Thymus (tissue), 14 donors: ENCODE measurements at places on chromosomes 11 and 22.

GRCh38 chr11:131579932-131580387 lies 209.5 kb downstream of the NTM start:
- no peaks in the 10 kb centered on the region for H3K4me1 ChIP-seq
- H3K27me3 ChIP-seq, result peaks cover 9% of the 10 kb centered on the region
- DNase-seq, result no peak
- H3K27ac ChIP-seq, result no peak overlapping the region
- H3K36me3 ChIP-seq, result no peaks in the 10 kb centered on the region
- no peak overlapping the region for H3K4me3 ChIP-seq

DNA sequence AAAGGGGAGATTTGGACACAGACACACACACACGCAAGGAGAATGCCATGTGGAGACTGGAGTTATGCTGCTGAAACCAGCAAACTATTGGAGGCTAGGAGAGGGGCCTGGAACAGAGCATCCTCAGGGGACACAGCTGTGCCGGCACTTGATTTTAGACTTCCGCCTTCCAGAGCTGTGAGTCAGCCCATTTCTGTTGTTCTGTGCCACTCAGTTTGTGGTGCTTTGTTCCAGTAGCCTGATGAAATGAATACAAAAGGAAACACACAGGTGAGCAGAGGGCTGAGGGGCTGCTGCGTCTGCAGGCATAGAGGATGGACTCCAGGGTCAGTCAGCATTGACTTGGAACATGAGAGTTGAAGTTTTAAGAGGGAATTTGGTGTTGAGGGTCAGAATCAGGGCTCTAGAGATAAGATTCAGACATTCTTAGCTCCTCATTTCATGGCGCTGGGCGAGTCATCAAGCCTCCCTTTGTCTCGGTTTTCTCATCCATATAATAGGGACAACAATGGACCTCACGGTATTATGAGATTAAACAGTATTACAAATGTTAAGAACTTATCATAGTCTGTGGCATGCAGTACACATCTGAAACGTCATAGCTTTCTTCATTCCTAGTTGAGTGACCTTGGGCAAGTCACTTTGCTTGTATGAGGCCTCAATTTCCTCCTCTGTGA lies 191.0 kb downstream of the MIAT start:
- no peak overlapping the region for H3K27ac ChIP-seq
- no peaks in the 10 kb centered on the region for H3K36me3 ChIP-seq
- DNase-seq, result no peak
- no peak overlapping the region for H3K4me3 ChIP-seq

DNA sequence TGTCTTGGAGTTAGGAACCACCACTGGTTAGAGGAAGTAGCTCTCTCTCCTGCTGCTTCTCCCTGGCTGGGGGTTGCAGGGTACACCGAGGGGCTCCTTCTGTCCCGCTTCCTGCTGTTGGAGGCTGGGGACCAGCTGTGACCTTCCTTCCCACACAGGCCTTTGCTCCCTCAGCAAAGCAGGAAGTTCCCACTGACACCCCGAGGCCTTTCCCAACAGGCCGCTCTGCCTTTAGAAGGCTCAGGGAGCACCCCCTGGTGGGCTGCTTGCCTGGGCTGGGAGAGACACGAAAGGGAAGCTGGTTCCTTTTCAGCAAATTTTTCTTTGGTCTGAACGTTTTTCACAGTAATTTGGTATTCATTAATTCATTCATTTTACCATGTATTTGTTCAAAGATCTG lies 527.9 kb upstream of the B3GAT1 start:
- H3K27me3 ChIP-seq, result no peaks in the 10 kb centered on the region
- H3K36me3 ChIP-seq, result no peaks in the 10 kb centered on the region

DNA sequence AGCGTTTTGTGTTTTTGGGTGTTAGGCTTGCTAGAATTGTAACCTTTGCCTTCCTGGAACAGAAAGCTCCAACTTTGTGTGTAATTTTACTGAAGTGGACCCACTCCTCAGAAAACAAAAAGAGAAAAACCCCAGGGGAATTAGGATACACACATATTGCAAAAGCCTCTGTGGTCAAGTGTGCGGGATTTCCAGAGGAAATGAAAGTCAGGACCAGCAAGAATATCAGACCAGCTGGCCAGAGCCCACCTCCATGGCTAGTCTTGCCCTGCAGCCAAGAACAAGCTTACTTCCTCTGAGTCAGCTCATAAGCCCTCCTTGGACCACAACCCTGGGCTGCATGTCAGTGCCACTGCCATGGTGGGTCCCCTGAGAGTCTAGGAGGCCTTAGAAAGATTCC lies 37.0 kb upstream of the FTH1 start:
- H3K27ac ChIP-seq, result no peak overlapping the region
- H3K4me1 ChIP-seq, result no peaks in the 10 kb centered on the region
- DNase-seq, result no peak
- H3K36me3 ChIP-seq, result no peaks in the 10 kb centered on the region
- H3K4me3 ChIP-seq, result no peak overlapping the region
- H3K27me3 ChIP-seq, result no peaks in the 10 kb centered on the region

DNA sequence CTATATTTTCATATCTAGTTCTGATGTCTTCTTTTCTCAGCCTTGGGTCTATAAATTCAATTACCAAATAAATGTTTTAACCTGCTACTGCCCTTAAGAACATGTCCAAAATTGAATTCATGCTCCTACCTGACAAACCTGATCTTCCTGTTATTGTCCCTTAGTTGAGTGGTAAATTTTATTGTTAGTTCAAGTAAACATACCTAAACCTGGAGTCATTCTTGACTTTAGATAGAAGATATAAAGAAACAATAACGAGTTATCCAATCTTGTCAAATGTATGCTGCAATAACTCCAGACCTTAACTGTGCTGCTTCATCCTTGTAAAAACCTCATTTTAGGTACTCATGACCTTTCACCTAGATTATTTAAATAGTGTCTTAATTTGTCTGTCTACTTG lies 34.6 kb upstream of the SC5D start:
- H3K27me3 ChIP-seq, result peaks cover 2% of the 10 kb centered on the region
- no peaks in the 10 kb centered on the region for H3K36me3 ChIP-seq
- H3K27ac ChIP-seq, result no peak overlapping the region
- H3K4me3 ChIP-seq, result no peak overlapping the region

DNA sequence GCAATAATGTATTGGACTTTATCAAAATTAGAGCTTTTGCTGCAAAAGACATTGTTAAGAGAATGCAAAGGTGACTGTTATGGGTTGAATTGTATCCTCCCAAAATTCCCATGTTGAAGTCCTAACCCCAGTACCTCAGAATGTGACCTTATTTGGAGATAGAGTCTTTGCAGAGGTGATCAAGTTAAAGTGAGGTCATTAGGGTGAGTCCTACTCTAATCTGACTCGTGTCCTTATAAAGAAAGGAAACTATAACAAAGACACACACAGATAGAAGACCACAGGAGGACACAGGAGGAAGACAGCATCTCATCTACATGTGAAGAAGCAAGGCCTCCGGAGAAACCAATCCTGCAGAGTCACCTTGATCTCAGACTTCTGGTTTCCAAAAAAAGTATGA lies 1011.2 kb downstream of the TBC1D22A start:
- H3K27me3 ChIP-seq, result no peaks in the 10 kb centered on the region
- H3K4me1 ChIP-seq, result no peaks in the 10 kb centered on the region
- H3K4me3 ChIP-seq, result no peak overlapping the region

DNA sequence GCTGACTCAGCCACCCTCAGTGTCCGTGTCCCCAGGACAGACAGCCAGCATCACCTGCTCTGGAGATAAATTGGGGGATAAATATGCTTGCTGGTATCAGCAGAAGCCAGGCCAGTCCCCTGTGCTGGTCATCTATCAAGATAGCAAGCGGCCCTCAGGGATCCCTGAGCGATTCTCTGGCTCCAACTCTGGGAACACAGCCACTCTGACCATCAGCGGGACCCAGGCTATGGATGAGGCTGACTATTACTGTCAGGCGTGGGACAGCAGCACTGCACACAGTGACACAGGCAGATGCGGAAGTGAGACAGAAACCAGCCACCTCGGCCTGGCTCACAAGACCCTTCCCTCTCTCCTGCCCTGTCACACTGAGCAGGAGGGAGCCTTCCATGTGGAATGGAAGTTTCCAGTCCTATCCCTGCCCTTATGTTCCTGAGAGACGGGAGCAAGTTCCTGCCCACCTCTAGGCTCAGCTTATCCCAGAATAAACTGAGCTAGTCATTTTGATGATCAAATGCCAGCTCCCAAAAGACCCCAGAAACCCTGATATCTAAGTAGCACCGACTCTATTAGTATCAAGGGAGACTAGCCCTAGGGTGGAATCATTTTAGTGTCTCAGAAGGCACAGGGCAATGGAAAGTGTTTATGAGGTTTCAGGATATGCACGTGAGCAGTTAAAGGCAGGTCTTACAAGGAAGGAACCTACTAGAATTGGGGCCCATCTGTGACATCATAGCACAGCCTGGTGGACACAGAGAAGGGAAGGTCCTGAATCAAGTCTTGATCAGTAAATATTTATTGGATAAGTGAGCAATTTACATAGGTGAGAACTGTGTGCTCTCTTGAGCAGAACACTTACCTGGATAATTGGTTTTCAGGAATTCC lies 6.3 kb upstream of the IGLL5 start:
- DNase-seq, result no peak
- H3K27me3 ChIP-seq, result no peaks in the 10 kb centered on the region
- H3K27ac ChIP-seq, result no peak overlapping the region
- no peak overlapping the region for H3K4me3 ChIP-seq

GRCh38 chr11:102719620-102720277 lies 5.0 kb downstream of the MMP8 start:
- H3K4me3 ChIP-seq, result no peak overlapping the region
- no peaks in the 10 kb centered on the region for H3K36me3 ChIP-seq
- no peaks in the 10 kb centered on the region for H3K27me3 ChIP-seq
- DNase-seq, result no peak

- peaks cover 21% of the 10 kb centered on the region for H3K4me1 ChIP-seq
- no peak overlapping the region for H3K27ac ChIP-seq
- H3K4me3 ChIP-seq, result no peak overlapping the region
- DNase-seq, result no peak
- no peaks in the 10 kb centered on the region for H3K36me3 ChIP-seq
- no peaks in the 10 kb centered on the region for H3K27me3 ChIP-seq
Observed at GRCh38 chr11:76376746-76377558, 4.0 kb downstream of the THAP12 start.

DNA sequence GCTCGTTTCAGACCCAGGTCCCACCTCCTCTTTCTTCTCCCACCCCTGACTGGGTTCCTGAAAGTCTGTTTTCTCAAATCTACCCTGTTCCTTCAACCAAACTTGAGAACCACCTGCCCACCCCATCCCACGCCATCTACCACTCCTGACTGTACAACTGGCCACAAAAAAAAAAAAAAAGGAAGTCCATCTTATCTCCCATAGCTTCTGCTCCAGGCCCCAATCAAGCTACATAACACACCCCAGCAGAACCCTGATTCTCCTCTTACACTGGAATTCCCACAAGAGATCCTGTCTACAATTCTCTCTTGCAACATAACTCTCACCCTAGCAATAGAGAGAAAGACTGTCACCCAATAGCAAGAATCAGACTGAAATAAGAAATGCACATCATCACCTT lies 39.2 kb upstream of the CHST1 start:
- no peaks in the 10 kb centered on the region for H3K4me1 ChIP-seq
- H3K36me3 ChIP-seq, result no peaks in the 10 kb centered on the region
- no peak overlapping the region for H3K27ac ChIP-seq
- DNase-seq, result no peak
- peaks cover 5% of the 10 kb centered on the region for H3K27me3 ChIP-seq

DNA sequence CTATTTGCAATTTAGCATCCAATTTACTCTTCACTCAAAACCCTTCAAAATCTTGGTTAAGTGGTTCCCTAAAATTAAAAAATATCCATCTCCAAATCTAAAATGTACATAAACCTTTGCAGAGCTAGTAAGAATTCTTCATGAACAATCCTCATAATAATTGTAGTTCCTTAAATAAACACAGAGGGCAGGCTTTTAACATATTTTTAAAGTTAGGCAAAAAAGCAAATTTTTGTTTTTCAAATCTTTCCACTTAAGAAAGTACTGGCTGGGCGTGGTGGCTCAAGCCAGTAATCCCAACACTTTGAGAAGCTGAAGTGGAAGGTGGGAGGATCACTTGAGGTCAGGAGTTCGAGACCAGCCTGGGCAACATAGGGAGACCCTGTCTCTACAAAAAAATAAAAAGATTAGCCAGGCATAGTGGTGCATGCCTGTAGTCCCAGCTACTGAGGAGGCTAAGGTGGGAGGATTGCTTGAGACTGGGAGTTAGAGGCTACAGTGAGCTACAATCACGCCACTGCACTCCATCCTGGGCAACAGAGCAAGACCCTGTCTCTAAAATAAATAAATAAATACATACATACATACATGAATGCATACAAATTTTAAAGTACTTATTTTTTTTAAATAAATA lies 25.1 kb upstream of the PLAAT3 start:
- H3K27me3 ChIP-seq, result no peaks in the 10 kb centered on the region
- no peak for DNase-seq
- H3K27ac ChIP-seq, result no peak overlapping the region
- H3K4me1 ChIP-seq, result no peaks in the 10 kb centered on the region
